ENCODE measurements at places on chromosomes 12 and 14. TPM values are rescaled to one million over a fixed set of nuclear protein-coding genes. Genes with fewer than 3 reads are reported as not detected.

- DNase-seq = no peak
Observed at GRCh38 chr12:124150168-124150567, 144.7 kb upstream of the RFLNA start.

DNA sequence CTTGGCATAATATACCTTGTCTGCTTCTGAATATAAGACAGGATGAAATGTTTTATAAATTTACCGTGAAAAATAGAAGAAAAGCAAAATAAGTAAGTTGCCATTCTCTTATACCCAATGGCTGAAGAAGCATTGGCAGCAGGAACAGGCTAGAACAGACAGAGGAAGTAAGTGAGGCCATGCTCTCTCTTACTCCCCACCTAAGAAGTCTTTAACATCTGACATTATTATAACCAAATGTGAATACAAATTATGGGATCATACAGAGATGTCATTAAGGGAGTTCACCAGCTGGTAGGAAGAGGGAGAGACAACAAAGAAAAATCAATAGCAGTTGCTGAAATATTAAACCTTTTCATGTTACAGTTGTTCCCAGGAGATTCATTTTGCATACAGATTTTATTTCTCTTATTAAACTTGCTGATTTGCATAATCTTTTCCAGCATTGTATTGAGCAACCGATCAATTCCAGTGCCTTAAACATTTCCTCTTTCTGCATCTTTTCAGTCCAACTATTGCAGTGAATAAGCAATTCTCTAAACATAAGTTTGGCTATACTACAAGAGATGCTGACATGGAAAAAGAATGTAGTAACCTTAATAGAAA is 270.6 kb downstream of the SLC6A15 start:
- no peak for DNase-seq

Gene KRT80
- 0.32 TPM for total RNA-seq

Gene BTBD6
- 42.7 TPM for total RNA-seq

- peak; percentile 43 for DNase-seq
Observed at GRCh38 chr12:96383991-96384390, 16.2 kb downstream of the CDK17 start.

Gene TSPAN8
- 0.43 TPM for total RNA-seq

Gene XPOT
- total RNA-seq = 146 TPM

DNA sequence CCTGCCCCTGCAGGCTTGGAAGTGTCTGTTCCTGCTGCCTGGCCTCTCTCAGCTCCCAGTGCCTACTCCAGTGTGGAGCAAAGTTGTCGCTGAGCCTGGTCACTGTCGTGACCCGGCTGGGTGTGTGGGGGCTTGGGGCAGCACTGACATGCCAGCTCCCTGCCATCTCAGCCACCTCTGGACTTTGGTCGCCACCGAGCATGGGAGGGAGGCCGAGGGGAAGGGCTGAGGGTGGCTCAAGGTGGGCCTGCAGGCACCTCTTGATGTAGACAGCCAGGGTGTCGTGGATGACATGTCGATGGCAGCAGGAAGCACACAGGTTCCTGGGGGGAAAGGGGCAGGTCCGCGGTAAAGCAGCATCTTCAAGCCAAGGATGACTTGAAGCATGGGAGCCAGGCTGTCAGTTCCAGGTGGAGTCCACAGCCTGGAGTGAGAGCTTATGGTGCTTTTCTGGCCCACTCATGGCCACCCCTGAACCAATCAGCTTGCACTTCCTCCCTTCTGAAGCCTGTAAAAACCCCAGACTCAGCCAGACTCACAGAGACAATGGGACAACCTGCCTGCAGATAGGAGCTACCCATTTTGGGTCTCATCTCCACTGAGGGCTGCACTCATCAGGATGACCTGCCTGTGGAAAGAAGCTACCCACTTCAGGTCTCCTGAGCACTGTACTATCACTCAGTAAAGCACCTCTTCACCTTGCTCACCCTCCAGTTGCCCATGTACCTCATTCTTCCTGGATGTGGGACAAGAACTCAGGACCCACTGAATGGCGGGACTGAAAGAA is 210.1 kb downstream of the MON2 start:
- no peak for DNase-seq

DNA sequence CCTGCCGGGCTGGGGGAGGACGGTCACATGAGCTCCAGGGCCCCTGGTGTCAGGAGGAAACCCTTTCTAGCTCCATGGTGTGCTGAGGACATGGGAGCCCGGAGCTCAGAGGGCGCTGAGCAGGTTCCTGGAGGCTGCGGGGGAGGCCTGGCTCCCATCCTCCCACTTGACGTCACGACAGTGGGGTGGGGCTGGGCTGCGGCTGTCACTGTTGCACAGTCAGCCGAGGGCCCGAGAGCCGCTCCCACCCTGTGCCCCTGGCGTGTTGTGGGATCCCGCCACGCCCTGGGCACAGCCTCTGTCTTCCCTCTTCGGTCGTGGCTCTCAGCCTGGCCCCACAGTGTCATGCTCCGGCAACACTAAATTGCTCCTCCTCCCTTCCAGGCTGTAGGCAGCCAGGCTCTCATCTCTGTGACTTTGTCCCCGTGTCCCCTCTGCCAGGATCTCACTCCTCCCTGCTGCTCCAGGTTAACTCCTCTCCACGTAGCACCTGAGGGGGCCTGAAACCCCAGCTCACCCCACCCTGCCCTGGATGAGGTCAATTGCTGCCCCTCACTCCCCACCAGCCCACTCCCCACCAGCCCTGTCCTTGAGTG is 33.0 kb downstream of the BEGAIN start:
- peak; percentile 68 for DNase-seq

DNA sequence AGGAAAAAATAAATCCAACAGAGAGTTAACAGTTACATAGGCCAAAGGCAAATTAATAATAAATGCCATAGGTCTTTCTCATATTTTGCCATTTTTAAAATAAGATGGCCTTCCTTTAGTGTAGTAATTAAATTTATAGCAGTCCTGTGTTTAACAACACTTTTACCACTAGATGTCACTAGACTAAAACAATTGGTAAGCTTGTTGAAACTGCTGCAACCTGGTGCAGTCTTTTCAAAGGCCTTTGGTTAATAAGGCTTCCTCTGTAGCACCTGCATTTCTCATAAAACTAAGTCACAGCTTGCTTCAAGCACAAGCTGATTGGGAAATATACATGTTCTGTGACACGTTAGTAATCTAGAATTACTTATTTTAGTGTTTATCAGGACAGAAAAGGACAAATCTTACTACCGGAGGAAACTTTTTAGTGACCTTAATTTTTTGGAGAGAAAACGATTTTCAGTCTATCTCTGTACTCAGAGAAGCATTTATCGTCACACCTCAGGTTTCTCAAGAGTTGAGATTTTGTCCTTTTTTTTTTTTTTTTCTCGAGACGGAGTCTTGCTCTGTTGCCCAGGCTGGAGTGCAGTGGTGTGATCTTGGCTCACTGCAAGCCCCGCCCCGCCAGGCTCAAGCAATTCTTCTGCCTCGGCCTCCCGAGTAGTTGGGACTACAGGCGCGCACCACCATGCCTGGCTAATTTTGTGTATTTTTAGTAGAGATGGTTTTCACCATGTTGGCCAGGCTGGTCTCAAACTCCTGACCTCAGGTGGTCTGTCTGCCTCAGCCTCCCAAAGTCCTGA is 20.0 kb downstream of the BORCS5 start:
- peak; percentile 86 for DNase-seq

- DNase-seq = no peak
Observed at GRCh38 chr12:103882861-103883596, 42.0 kb upstream of the NT5DC3 start.

DNA sequence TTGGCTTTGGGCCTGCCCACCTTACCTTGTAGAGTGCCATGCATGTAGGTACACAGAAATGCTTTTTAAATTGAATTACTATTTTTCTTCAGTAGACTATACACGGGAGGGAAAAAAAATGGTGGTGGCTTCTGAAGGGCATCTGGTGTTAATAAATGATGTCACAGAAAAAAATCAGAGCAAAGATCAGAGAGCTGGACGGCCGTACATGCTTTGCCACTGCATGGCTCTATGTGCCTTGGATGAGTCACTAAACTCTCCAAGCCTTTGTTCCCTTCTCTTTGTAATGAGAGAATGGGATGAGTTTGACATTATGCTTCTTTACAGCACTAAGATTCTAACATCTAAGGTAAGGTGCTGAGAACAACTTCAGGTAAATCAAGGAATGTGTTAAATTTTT is 376.4 kb upstream of the DDHD1 start:
- DNase-seq = no peak

- no peak for DNase-seq
Observed at GRCh38 chr12:72031066-72031465, 92.4 kb downstream of the TPH2 start.

Data from fibroblast of villous mesenchyme (primary cell).